ENCODE measurements at places on chromosomes 7 and 10.

DNA sequence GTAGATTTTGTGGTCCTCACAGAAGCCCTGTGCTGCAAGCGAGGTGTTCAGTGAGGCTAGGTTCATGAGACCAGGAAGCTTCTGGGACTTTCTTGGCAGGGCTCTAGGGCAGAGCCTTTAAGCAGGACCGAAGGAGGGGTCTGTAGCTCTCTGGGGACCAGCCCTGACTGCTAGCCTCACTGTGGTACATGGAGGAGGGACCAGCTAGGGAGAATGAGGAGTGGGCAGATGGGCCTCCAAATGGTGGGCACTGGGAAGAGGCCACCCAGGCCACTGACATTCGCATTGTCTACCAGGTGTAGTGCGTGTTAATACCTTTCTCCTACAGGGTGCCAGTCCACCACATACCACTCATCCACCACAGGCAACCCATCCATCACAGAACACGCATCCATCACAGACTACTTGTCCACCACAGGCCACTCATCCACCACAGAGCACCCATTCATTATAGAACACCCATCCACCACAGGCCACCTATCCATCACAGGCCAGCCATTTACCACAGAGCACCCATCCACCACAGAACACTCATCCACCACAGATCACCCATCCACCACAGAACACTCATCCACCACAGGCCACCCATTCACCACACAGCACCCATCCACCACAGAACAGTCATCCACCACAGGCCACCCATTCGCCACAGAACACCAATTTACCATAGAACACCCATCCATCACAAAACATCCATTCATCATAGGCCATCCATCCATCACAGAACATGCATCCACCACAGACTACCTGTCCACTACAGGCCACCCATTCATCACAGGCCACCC, 31.6 kb upstream of the ZNF488 start:
- DNase-seq = no peak

DNA sequence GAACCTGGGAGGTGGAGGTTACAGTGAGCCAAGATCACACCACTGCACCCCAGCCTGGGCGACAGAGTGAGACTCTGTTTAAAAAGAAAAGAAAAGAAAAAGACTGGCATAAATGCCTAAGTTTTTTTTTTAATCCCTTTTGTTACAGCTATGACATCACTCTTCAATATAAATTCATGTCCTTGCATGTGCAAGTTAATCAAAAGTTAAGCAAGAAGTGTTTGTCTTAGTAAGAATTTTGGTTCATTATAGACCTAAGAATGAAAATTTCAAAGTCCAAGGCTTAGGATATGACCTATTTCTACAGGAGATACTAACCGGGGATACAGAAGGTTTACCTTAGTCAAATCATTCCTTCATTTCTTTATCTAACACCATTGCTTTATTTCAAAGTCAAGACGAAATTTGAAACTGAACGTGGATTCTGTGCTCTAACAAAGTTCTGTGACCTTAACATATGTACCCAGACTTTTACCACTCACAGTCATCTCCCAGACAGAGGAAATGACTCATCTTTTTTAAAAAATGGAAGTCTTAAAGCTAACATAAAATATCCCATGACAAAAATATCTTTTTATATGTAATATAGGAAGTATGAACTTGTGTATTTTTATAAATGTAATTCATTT, 29.3 kb upstream of the ITGB8 start:
- no peak for DNase-seq

DNA sequence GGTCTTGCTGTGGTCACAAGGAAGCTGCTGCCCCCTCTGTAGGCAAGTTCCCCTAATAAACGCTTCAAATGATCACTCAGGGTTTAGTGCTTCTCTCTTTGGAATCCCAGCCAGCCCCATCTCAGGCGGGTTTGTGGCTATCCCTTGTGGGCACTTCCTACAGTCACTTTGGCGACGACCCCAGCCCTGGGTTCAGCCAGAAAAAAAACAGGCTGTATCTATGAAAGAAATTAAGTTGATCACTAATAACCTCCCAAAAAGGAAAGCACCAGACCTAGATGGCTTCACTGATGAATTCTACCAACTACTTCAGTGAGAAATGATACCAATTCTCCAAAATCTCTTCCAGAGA, 208.2 kb downstream of the MAD1L1 start:
- DNase-seq = no peak

DNA sequence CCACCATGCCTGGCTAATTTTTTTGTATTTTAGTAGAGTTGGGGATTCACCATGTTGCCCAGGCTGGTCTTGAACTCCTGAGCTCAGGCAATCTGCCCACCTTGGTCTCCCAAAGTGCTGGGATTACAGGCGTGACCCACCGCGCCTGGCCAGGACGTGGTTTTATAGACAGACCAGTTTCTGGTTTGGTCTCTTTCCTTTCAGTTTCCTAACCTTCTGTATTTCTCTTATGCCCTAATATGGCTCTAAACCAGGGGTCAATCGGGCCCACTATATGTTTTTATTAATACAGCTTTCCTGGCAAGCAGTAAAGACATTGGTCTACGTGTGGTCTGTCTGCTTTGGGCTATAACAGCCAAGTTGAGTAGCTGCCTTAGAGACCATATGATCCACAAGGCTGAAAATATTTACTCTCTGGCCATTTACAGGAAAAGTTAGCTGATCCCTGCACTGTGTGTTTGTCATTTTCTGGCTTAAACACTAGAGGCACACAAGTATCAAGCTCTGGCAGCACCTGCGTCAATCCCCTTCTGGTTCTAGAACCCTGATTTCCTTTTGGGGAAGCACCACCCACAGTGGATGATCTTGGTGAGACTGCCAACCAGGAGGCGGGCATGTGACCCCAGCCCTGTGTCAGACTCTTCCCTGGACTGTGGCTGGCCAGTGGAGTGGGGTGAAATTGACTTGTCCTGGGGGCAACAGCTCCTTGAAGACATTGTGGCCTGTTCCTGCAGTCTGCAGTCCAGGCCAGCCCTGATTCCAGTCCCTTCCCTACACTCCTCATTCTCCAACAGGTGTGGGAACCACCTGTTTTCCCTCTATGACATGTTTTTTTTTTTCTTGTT, 497.2 kb downstream of the PLXNA4 start:
- DNase-seq = no peak

DNA sequence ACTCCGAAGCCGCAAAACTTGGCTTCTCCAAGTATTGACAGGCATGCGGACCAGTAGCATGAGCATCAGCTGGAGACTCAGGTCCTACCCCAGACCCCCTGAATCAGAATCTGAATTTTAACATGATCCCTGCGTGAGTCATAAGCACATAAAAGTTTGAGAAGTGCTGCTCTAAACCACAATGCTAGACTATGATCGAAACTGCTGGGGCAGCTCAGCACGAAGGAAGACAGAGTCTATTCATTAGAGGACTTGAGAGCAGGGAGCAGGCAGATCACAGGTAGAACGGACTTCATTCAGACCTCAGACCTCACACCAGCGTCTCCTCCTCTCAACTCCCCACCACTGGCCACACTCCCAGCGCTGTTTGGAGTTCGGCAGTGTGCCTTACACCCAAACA, 16.9 kb downstream of the CAMK2G start:
- no peak for DNase-seq

GRCh38 chr10:70563230-70563629, 39.3 kb downstream of the PRF1 start:
- DNase-seq = no peak

DNA sequence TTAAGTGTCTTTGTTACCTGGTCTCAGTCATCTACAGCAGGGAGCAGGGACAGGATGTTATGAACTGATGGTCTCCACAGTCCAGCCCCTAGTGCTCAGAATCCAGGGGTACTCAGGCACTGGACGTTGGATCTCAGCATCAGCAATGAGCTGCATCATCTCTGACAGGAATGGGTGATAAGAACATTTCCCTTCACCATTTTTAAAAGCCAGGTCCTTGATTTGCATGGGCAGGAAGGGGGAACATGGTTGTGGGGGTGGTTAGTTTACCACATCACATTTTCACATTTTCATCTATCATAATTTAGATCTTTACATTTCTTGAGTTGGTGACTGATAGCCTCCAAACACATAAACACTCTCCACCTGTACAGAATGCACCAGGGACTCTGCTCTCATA, 427.8 kb upstream of the NPVF start:
- no peak for DNase-seq

- DNase-seq = no peak
These were observed 4.9 kb downstream of the TMEM270 start for GRCh38 chr7:73865738-73866445.

DNA sequence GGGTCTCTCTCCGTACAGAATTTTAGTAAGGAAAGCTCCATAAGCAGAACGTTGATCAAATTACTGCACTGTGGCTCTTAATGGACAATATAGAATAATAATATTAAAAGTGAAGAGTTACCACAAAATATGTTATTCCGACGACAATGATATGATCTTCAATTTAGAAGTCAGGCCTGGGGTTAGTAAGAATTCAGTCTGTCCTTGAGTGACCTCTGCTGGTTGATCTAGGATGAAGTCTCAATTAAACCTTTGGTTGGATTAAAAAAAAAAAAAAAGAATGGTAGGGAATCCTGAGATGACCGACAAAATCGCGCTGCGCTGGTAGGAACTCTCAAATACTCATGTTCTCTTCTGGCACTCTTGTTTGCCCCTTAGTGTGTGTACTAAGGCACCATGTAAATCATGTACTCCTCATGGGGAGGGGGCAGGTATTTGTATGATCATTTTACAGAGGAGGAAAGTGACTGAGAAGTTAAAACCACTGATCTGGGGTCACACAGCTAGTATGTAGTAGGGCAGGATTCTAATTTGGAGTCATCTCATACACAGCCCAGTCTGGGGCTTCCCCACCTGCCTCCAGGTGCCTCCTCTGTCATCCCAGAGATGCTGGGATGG, 161.3 kb upstream of the NPVF start:
- DNase-seq = peak; percentile 36

- no peak for DNase-seq
These were observed 534.1 kb downstream of the AUTS2 start for GRCh38 chr7:70132226-70132851.
